Stimulated activated CD4-positive, alpha-beta T cell treated with anti-CD3 and anti-CD28 coated beads, Interleukin-4, amount 100 ng/mL, for 4 hours (primary cell): ENCODE measurements at places on chromosomes 16 and 17.

- peak; percentile 60 for DNase-seq
Measured at GRCh38 chr17:48671697-48672171, 45.6 kb upstream of the HOXB9 start.

DNA sequence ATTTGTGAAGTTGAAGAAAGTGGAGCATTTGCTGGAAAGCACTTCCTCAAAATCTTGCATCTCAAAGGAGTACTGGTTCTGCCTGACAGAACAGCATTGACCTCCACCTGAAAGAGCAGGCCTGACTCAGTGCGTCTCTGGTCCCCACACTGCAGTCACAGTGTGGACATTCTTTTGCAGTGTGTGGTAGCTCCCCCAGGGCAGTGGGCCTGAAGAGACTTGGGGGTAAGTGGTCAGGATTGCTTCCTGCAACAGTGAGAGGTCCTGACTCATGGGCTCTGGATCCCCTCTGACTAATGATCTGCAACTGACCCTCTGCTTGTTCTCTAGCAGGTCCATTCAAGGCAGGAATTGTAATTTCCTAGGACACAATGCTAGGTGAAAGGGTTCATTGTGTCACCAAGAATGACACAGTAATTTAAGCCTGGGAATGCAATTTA is 204.9 kb upstream of the KCNJ16 start:
- DNase-seq = no peak

GRCh38 chr16:60077861-60078260 is 1343.7 kb upstream of the GOT2 start:
- no peak for DNase-seq

- DNase-seq = no peak
Measured at GRCh38 chr16:68324780-68325357, 14.1 kb downstream of the PRMT7 start.

DNA sequence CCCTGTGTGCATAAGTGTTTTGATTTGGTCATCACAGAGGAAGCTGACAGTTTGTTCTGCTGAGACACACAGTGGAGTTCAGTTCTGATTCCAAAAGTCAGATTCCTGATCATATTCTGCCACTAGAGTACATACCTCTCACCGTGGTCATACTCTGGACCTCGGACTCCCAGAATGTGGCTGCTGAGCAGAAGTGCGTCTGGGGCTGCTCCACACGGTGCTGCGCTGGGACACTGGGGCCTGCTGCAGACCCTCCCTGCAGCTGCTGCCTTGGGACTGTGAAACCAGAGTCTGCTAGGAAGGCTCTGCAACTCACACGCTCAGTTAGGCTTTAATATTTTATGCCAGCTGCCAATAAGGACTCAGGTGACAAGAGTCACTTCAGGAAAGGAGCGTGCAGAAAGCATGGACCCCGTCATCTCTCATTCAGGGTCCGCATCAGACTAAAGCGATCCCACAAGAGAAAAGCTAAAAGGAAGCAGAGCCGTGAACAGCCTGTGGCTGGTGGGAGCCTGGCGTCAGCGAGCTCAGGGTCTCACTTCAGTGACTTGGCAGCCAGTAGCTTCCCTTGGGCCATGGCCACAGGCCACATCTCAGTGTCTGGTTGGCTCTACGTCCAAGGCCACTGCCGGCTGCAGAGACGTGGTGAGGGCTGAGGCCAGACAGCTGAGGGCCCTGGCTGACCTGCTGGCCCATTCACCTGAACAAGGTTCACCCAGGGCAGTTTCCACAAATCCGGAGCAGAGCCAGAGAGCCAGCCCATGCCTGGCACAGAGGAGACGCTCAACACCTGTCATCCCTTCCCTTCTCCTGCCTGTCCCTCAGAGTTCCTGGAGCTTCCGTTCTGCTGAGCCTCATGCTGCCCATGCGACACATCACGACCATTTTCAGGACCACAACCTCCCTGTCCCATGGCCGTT is 24.7 kb upstream of the KIFC3 start:
- no peak for DNase-seq

DNA sequence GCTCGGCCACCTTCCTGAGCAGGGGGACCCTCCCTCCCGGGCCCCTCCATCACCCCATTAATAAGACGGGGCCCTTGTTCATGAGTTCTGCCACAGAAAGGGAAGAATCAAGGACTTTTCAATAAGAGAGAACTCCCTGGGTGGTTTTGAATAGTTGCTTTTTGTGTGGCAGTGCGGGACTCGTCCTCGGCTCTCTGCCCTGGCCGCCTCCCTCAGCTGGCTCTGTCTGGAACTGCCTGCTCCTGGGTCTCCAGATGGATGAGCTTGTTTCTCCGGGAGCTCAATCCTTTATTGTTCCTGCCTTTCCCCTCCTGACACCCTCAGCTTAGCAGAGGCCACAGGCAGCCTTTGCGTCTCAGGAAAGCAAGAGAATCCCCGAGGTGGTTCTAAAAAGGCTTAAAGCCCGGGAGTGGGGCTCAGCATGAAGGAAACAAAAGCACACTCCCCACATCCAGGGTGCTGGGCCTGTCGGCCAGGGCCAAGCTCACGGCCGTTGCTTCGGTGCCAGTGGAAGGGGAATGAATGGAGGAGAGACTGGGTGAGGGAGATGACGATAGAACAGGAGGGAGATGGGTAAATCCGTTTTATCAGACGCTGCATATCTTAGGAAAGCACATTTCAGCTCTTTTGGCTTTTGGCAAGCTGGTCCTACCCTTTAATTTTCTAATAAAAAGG is 60.2 kb downstream of the RAI1 start:
- DNase-seq = no peak

GRCh38 chr17:50893183-50893993 is 27.2 kb upstream of the TOB1 start:
- no peak for DNase-seq

DNA sequence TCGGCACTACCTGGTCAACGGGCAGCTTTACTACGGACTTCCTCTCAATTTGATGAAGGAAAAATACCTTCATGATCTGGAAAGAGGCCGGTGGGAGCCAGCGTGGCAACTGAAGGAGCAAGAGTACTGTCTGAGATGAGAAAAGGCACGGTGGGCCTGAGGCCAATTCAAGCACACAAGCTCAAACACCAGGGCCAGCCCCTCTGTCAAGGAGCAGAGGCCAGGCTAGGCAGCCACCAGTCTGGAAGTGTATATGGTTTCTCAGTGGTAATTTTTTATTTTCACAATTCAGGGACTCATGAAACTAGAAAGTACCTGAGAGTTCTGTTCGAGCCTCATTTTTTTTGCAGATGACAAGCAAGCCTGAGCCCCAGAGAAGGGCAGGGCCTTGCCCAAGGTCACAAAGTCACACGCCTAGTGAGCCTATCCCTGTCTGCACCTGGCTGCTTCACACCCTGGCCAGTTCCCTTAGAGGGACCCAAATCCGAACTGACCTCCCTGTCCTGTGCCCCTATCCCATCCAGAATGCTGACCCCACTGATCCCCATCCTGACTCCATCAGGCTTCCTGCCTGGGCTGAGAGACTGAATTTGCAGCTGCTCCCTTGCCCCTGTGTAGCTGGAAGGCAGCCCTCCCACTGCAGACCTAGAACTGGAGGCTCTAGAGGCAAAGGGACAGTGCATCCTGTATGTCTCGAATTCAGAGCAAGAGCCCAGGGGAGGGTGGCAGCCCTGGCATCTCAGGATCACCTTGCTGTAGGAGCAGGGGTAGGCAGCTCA is 4.8 kb upstream of the TBX2 start:
- DNase-seq = no peak

DNA sequence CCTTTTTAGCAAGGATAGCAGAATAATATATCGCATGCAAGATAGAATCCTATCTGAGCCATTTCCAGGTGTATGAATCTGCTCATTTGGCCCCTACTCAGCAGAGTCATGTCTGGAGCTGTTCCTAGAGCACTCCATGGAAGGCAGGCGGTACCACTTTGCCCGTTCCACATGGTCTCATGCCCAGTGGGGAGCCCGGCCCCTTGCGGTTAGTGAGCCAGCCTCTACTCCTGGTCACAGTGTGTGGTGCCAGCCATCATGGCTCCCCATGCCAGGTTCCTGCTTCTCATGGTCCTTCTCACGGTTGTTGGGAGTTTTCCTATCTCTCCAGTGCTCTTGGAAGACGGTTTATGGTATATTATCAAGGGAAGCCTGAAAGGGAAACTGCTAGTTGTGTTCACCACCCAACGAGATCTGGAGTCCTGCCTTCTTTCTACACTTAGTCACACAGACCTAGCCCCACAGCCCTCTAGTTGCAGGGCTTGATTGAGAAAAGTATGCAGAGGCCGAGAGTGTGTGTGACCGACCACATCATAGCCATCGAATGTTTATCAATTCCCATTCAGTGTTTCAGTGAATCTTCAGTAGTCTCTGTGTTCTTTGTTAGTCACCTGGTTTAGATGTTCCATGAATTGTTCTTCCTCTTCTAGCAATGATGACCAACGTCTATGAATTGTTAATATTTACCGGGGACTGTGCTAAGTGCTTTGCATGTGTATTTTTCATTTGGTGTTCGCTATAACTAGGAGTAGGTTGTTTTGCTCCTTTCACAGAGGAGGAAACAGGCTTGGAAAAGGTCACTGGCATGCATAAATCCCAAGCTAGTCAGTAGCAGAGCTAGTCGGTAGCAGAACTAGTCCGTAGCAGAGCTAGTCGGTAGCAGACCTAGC is 9.6 kb downstream of the JPT2 start:
- DNase-seq = no peak
